ENCODE measurements at places on chromosomes 7 and 10.

DNA sequence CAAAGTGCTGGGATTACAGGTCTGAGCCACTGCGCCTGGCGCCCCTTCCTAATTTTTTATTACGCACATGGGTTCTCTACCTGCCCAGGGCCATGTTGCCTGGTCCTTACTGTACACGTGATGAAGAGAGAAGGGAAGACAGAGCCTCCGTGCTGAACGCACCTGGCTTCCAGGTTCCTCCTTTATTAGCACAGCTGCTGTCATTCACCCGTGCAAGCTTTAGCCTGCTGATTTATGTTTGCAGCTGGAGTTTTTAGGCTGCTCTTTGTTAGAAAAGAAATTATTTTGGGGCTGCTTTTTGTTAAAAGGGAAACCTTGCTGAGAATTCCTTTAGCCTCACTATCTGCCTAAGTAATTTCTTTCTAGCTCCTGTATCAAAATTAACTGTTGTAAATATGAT is 417.0 kb downstream of the CALN1 start:
- DNase-seq: no peak

GRCh38 chr10:116256752-116257259 is 16.2 kb downstream of the GFRA1 start:
- no peak for DNase-seq

- no peak for DNase-seq
Measured at GRCh38 chr10:60480865-60481563, 91.3 kb upstream of the ANK3 start.

DNA sequence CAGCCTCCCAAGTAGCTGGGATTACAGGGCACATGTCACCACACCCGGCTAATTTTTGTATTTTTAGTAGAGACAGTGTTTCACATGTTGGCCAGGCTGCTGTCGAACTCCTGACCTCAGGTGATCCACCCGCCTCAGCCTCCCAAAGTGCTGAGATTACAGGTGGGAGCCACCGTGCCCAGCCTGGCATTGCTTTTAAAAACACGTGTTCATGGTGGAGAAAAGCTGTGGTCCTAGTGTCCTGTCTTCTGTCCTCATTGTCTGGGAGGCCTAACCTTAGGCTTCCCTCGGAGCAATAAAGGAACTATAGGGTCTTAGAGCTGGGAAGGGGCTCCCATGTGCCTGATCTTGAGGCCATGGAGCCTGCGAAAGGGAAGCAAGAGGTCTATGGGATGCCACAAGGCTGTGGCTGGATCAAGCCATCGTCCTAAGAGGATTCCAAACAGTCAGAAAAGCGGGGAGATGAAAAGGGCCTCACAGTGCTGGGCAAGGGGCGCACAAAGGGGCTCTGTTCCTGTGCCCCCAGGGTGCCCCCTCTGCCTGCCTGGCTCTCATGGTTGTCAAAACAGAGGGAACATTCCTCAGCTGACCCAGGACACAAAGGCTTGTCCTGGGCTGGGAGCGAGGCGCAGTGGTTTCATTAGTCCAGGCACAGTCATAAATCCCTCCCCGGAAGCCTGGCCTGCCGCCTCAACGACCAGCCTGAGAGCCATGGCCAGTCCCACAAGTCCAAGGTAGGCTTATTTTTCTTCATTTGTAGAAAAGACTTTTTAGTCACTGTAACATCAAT is 106.6 kb upstream of the TNS3 start:
- DNase-seq: no peak

- DNase-seq: no peak
Measured at GRCh38 chr7:21401944-21402343, 25.9 kb upstream of the SP4 start.

DNA sequence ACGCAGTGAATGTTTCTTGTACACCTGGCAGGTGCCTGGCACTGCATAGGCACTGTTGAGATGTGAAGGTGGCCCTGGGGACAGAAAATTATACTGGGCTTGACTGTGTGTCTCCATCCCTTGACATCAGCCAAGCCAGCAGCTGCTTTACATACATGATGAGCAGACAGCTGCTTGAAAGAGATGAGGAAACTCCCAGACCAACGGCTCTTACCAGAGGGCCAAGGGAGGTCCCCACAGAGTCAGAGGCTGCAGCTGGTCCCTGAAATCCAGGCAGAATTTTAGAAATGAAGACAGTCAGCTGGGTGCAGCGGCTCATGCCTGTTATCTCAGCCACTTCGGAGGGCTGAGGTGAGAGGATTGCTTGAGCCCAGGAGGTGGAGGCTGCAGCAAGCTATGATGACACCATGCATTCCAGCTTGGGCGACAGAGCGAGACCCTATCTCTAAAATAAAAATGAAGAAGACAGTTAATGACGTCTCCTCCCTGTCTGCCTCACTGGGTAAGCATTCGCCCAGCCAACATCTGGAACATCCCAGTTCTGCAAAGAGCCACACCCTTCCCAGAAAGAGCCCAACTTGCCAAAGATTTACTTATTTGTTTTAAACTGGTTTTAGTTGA is 17.6 kb downstream of the LIMK1 start:
- peak; percentile 93 for DNase-seq

DNA sequence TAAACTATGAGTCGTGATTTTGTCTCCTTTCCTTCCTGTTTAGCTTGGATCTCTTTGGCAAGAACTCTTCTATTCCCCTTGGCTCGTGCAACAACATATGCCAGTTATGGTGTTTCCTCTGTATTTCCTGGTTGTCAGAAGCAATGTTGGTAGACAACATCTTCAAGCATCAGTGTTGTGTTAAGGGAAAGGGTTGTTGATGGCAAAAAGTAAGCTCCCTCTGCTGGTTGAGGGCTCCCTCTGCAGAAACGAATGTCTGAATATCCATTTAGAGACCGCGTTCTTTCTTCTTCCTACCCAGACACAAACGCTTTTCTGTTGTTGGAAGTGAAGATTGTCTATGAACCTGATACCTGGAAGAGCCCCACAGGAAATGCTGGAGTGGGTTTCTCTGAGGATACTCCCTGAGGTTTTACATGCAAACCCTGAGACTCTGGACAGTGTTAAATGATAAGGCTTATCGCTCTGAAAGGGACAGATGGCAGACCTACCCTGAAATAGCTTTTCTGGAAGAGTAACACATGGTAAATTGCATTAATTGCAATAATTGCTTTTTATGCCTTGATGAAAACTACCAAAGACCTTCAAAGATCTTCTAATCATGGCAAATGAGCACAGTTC is 23.5 kb upstream of the C1QL3 start:
- peak; percentile 8 for DNase-seq

GRCh38 chr7:130070861-130071622 is 708 bp downstream of the KLHDC10 start:
- no peak for DNase-seq

DNA sequence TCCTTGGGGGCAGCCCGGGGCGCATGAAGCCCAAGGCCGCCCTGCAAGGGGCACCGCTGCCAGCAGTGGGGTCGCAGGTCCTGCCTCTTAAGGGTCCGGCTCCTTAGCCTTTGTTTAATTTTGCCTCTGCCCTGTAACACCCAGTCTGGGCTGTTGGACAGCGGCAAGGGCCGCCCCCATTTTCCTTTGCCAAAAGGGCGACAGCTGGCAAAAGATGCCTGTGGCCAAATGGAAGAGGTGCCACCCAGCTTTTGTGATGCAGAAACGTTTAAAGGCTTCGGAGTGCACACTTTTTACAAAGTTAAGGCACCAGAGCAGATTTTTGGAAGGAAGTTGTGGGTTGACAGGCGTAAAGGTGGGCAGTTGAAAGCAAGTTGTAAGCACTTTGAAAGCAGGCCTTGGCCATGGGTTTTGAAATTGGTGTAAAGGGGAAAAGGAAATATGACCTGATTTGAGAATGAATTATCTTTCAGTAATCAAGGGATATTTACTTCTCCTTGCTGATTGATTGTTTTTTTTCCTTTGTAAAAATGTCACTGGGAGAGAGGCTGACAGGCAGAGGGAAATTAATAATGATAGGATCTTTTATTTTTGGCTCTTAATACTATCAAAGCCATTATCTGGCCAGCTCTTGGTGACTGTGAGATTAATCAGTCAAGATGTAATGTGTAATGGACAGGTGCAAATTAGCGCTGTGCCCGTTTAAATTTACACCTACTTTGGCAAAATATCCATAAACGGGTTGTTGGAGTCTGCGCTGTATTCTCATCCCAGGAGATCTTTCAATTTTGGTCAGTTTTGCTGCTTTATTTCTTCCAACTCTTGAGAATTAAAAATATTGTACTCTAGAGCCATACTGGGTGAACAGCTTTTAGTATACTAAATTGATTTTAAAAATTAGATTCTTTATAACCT is 1.2 kb downstream of the CASD1 start:
- DNase-seq: peak; percentile 62

GRCh38 chr10:96721207-96721572 is 876 bp upstream of the PIK3AP1 start:
- DNase-seq: no peak

DNA sequence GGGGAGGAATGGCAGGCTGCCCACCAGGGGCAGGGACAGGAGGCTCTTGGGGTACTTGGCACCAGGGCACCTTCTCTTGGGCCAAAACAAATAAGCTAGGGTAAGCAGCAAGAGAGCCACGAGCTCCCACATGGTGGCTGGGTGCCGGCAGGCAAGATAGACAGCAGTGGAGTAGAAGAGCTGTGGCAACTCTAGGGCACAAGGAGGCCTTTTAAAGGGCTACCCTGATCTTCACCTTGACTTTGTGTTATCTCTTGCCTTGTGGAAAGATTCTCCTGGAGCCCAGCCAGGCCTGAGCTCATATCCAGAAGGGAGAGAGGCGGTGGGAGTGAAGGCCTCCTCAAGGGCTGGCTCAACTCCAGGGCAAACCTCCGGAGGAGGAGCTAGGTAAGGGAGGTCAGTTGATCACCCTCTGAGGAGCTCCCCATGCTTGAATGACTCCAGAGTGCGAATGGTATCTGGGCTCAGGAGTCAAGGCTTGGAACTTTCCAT is at the start of gene CYP17A1:
Gene CYP17A1 (minus strand): TSS at position 184 of the 492 bp plus-strand sequence. CDS start 52 bp downstream, at position 132.
- DNase-seq: no peak

DNA sequence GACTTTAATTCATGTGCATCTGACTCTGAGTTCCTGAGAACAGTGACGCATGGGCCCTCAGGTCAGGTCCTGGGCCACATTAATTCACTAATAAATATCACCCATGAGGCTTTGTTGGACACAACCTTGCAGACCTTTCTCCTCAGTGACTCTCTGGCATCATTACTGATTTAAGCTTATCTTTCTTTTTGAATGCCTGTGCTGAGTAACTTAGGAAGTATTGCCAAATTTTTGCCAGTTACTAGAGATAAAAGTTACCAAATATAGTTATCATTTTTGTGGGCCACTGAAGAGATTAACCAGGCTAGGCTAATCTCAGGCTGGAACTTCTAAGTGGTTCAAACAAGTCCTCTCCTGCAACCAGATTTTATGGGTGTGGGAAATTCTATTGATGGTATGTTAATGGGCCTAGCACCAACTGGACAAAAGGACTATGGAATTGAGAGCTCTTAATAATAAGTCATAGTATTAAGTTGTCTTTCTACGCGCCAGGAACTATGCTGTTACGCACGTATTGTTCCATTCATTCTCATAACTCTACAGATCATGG is 28.8 kb upstream of the PRTFDC1 start:
- DNase-seq: no peak

DNA sequence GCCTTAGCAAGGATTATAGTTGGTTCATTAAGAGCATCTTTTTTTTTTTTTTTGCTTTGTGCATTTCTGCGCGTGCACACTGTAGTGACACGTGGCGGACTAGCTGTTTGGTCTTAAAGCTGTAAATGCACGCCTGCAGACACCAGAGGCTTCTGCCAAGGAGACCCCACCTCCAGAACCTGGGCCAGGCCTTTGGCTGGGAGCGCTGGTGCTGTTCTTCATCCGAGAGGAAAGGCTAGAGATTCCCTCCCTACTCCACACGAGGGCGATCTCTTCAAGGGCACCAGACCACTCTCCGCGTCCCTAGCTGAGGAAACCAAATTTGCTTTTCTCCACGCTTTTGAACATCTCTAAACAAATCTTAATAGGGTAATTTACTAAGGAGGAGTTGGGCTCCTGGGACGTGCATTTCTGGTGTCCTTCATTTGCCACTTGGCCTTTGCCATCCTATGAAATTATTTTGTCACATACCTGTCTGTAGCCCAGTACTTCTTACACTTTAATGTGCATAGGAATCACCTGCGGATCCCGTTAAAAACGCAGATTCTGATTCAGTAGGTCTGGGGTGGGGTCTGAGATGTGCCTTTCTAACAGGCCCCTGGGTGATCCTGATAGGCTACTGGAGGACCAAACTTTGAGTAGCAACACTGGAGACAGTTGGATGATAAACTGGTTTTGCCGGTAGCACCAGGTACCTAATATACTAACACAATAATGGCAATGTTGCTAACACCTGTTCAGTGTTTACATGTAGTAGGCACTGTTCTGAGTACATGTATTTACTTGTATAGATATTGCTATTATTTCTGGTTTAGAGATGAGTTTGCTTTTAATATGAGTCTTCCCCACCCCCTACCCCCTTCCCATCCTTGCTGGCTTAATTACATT is 1.3 kb upstream of the SLC26A5 start:
- DNase-seq: peak; percentile 31

DNA sequence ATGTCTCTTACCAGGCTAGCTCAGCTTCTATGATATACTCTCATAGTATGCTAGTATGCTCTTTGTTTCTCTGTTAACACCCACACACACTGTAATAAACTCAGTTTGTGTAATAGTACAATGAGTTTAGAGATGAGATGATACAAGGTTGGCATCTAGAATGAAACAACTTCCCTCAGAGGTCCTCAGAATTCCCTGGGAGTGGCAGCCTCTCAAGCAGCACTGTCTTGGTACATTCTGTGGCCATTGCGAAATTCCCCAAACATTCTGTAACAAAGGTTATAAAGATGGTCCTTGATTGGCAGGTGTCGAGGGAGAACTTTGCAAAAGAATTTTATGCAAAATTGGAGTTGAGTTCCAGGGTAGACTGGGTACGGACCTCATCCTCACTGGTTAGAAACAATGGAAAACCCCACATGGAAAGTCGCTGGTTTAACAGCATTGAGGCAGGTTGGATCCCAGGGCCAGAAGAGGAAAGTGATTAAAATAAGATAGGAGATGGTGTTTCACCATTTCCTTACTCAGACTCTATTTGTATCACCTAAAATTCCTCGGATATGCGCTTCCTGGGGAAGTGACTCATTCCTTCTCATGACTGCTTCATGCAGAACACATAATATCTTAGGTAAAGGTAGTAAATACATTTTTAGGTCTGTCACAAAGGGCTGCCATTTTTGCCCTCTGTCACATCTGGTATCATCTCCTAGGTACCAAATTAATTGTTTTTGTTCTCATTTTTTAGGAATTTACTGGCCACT is 657.8 kb downstream of the SORCS1 start:
- DNase-seq: no peak

DNA sequence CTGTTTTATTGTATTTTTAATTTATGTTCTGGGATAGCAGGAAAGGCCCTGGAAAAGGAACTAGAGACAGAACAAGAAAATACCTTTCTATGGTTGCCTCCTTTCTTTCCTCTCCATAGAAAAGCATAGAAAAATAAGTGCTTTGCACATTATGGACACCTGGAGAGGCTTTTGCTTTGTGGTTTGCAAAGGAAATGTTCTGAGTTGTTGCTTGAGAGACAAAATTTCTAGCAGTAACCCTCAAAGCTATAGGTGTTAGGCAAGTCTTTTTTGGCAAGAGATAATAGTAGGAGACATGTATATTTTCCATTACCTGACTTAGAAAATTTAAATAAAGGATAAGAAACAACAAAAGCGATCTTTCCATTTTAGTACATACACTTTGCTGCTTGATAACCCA is 378.6 kb upstream of the PRKCQ start:
- DNase-seq: no peak

GRCh38 chr10:72783410-72783833 is 91.5 kb downstream of the MCU start:
- no peak for DNase-seq

Measured in B cell (primary cell).